Stimulated activated CD4-positive, alpha-beta T cell treated with anti-CD3 and anti-CD28 coated beads, Interleukin-2, amount 100 ng/mL, for 48 hours (primary cell): ENCODE measurements at places on chromosomes 3 and 15.

GRCh38 chr3:195164573-195165264 lies 106.2 kb downstream of the XXYLT1 start:
- DNase-seq, result no peak

DNA sequence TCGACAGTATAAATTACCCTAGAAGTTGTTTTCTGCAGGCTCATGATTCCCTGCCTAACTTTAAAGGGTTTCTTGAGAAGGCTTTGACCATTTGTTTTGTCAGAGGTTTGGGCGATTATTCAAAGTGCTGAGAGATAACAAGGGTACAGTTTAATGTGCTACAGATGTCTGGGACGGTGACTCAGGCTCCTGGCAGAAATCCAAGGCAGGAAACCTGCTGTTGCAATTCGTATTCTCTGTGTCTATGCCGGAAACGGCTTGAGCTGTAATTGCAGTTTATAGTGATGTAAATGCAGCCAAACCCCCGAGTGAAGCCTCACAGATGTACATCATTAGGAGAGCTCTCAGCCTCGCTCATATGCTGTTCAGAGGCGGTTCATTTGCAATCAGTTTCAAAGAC lies 65.6 kb downstream of the SYNPR start:
- DNase-seq, result peak; percentile 32

- no peak for DNase-seq
Measured at GRCh38 chr3:14141144-14141543, 16.3 kb downstream of the TMEM43 start.

- no peak for DNase-seq
Measured at GRCh38 chr15:90414408-90415028, 26.5 kb downstream of the IQGAP1 start.

DNA sequence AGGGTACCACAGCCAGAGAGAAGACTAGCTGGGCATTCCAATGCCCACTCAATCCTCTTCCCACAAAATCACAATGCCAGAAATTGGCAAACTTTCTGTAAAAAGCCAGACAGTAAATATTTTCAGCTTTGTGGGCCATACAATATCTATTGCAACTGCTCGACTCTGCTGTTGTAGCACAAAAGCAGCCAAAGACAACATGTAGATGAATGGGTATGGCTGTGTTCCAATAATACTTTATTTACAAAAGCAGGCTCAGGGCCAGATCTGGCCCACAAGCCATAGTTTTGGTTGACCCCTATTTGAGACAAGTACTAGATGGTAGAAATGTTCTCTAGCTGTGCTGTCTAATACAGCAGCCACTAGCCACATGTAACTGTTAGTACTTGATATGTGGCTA lies 330.9 kb downstream of the ERC2 start:
- no peak for DNase-seq

- DNase-seq, result no peak
Measured at GRCh38 chr15:66214246-66214645, 39.3 kb downstream of the MEGF11 start.

DNA sequence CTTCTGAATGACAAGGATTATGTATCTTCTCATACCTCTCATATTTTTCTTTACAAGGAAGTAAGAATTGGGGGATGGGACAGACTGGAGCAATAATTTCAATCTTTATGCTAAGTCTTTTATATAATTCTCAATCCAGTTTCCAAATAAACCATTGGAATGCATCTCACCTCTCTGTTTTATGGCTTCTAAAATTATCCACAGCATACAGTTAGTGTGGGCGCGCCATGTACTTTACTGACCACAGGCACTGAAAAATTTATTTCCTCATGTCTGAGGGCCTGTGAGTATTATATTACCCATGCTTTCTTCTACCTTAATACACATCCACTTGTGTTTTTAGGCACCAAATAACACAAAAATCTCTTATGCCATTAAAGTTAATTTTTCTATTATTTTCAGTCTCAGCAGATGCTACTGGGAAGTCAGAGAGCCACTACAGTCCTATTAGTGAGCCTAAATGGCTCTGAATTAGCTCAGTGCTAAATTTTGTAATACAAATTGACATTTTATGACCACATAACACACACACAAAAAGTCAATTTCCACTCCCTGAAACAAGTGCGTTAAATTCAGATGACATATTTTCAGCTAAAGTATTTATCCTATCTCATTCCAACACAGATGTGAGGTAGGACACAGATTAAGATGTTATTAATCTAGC lies 39.3 kb downstream of the SLITRK3 start:
- DNase-seq, result no peak

- DNase-seq, result no peak
Measured at GRCh38 chr15:29708519-29708918, 113.7 kb downstream of the TJP1 start.

DNA sequence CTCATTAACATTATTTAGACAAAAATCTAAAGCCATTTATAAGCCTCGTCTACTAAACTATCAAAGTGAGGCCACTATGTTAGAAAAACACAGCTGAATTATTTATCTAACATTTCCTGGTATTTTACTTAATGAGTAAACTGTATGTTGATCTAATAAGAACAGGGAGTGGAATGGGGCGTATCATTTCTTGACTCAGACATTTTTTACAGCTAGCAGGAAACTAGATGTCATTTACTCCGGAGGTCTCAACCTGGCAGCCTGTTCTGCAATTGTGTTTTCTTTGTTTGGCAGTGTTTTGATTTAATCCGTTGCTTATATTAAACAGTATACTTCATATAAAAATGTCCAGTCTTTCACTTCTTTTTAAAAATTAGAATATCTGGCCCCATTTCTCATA lies 79.1 kb upstream of the ABI3BP start:
- no peak for DNase-seq

DNA sequence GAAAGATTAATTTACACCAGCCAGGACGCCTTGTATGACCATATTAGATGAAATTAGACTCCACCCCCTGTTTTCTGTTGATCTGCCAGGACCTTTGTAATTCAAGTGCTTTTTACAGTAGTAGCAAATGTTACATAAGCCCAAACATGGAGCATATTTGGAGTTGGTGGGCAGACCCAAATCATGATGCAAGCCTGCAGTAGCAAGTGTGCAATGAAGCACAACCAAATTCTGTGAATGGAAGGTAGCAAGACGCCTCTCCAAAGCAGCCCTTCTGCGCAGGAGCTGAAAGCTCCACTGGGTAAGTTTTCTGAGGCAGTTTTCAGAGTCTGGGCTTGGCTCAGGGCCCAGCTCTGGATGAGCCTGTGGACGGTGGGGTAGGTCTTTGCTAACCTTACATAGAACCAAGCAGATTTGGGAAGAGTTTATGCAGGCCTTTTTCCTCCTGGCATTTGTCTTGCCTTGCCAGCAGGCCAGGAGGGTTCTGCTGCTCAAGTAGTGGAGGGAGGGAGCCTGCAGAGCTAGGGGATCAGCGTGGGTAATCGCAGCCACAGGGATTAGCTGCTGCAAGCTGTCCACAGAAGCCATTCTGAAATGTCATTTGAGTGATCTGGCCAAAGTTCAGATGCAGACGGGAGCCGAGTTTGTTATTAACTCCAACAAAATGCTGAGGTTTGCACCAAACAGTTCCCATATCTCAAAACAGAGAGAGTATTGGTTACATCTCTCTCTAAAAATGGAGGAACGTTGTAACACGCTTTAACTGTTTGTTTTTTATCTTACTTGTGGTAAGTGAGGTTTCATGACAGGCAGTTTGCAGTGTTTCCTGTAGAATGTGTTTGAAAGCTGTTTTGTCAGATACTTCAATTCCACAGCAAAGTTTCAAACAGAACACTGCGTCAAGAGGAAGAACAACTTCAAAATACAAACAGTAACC lies 55.4 kb downstream of the PSMD6 start:
- no peak for DNase-seq

DNA sequence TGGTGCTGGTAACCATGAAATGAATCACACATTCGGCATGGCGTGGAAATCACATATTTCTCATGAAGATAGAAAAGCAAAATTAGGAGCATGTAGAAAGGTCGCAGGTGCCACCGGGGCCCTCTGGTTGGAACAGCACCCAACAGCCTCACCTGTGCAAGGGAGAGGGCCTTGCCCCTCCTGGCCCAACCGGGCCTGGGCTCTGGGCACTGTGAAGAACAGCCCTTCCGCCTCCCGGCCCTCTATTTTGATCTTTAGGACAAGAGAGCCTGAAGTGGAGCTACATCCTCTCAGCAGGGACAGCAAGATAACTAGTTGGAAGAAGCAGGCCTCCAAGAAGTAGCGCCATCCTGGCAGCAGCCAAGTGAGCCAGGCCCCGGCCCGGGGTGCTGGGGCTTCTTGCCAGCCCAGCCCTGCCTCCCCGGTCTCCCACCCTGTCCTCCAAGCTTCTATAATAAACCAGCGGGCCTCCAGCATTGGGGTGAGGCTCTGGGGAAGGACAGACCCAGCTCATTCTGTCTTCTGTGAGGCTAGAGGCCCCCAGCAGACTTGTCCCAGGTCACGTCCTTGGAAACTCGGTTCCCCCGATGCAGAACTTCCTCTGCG lies 46.1 kb upstream of the FGD5 start:
- DNase-seq, result no peak

DNA sequence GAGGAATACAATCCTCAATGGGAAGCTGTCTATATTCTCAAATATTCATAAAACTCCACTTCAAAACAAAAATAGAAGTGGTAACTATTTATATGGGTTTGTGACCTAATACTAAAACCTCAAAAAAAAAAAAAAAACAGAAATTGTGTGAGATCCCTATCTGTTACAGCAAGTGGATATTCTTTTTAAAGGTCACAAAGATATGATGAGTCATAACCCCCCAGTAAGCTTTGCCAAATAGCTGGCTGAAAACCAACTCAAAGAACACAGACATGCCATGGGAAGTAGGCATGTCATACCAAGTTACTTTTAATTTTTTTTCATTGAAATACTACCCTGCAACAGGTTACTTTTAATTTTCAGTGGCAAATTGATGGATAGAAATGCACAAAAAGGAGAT lies 62.5 kb downstream of the CBLB start:
- no peak for DNase-seq

DNA sequence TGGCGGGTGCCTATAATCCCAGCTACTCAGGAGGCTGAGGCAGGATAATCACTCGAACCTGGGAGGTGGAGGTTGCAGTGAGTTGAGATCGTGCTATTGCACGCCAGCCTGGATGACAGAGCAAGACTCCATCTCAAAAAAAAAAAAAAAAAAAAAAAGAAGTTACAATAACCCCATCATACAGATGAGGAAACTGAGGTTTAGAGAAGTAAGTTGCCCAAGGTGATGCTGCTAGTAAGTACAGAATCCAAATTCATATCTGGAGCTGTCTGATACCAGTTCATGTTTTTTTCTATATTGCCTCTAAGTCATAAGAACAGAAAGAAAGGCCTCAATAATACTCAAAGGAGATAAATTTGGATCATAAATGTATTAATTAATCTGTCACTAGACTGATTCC lies 40.6 kb downstream of the MCF2L2 start:
- DNase-seq, result no peak

GRCh38 chr3:36906504-36907149 lies 38.2 kb downstream of the TRANK1 start:
- DNase-seq, result no peak

DNA sequence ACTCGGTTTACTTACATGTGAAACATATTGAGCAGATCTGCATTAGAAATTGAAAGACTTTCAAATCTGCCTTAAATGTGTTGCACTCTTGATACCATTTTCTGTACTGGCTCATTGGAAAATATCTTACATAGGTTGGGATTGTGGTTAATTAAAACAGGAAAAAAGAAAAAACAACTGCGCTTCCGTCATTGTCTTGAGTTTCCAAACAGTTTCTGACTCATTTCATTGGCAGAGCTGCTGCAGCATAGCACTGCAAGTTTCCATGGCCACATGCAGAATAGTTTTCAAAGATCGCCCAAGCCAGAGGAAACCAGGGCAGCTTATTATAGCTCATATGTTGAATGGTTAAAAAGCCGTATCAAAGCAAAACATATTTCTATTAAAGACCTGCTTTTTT lies 446.6 kb upstream of the BCHE start:
- no peak for DNase-seq

- DNase-seq, result no peak
Measured at GRCh38 chr3:64837986-64838735, 150.4 kb upstream of the ADAMTS9 start.

GRCh38 chr3:14548321-14548729 lies 8.2 kb upstream of the GRIP2 start:
- DNase-seq, result peak; percentile 36

DNA sequence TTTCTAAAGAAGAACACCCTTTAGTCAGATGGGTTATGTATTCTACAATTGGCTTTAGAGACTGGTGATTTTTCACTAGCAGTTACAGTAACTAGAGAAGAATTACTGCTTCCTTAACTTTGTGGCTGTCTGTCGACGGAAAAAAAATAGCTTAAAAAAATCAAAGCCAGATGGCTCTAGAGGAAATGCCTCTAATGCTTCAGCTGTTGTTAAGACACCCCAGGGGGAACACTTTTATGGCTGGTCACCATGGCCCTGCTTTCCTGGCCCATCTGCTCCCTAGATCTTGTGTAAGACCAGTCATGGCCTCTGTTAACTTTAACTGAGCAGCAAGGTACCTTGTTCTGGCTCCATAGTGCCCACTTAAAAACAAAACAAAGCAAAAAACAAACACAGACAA lies 198.6 kb upstream of the PLSCR5 start:
- DNase-seq, result no peak

DNA sequence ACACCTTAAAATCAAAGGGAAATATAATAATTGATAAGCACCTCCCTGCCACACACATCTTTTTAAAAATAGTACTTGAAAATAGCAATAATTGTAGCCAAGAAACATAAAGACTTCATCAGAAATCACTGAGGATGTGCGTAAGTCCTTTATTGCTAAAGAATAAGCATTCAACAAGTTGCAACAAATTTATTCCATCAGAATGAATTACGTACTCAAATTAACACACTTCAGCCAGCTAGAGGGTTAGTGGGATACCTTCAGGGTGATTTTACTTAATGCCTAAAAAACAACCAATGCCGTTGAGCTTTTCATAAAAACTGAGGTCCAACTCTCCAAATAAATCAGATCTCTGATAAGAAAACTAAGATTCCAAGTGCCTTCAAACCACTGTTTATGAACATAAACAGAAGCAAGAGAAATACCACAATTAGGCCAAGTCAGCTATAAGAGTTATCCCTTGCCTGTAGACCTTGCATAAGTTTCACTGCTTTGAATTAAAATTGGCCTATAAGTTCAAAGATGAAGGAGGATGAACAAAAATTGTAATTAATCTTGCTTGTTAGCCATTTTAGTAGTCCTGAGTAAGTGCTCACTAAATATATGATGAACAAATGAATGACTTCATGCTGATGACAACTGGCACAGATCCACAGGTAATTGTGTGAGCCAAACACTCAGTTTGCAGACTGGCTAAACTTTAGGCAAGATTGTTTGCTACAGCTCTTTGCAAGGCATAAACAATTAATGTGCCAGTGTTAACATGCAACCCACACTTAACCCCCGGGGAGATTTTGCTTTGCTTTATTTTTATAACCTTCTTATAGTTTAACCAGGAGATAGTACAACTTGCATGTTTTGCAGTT lies 375.1 kb upstream of the THBS1 start:
- DNase-seq, result no peak

GRCh38 chr15:100081454-100081853 lies 260.3 kb downstream of the ADAMTS17 start:
- DNase-seq, result no peak

DNA sequence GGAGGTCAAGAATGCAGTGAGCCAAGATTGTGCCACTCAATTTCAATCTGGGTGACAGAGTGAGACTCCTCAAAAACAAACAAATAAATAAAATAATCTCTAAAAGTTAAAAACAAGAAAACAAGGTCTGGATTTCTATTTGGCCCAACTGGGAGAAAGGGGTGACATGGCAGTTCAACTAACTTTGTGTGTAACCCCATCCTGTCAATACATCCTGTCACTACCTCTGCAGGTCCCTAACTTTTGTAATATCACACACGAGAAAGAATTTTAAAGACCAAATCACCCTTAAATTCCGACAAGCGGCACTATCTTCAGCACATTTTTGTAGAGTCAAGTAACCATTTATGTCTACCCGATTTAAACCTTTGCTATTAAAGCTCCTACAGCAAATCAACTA lies 10.2 kb downstream of the SLTM start:
- DNase-seq, result no peak
